ENCODE measurements at places on chromosomes 2 and 18.

- no peak for DNase-seq
These were observed 11.0 kb downstream of the TANK start for GRCh38 chr2:161170958-161171932.

DNA sequence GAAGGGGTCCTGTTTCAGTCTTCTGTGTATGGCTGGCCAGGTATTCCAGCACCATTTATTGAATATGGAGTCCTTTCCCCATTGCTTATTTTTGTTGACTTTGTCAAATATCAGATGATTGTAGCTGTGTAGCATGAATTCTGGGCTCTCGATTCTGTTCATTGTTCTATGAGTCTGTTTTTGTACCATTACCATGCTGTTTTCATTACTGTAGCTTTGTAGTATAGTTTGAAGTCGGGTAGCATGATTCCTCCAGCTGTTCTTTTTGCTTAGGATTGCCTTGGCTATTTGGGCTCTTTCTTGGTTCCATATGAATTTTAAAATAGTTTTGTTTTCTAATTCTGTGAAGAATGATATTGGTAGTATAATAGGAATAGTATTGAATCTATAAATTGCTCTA, 6.0 kb downstream of the SH3YL1 start:
- no peak for DNase-seq

DNA sequence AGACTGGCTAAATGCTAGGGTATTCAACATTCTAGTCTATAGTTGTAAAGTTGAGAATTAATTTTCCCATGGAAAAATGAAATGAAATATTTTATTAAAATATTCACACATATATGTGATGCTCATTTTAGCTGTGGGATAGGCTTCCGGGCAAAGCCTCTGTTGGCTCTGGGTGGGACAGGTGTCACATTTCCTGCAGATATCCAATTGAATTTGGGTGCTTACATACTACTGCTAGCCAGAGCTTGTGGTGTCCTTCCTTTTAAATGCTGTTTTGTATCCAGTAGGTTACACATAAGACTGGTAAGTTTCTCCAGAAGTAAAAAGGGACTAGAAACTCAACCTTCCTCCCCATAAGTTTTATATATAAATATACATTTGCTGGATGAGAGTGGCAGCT, 73.8 kb downstream of the RPRM start:
- no peak for DNase-seq

GRCh38 chr2:96913398-96914202, 43.7 kb upstream of the SEMA4C start:
- DNase-seq = no peak

DNA sequence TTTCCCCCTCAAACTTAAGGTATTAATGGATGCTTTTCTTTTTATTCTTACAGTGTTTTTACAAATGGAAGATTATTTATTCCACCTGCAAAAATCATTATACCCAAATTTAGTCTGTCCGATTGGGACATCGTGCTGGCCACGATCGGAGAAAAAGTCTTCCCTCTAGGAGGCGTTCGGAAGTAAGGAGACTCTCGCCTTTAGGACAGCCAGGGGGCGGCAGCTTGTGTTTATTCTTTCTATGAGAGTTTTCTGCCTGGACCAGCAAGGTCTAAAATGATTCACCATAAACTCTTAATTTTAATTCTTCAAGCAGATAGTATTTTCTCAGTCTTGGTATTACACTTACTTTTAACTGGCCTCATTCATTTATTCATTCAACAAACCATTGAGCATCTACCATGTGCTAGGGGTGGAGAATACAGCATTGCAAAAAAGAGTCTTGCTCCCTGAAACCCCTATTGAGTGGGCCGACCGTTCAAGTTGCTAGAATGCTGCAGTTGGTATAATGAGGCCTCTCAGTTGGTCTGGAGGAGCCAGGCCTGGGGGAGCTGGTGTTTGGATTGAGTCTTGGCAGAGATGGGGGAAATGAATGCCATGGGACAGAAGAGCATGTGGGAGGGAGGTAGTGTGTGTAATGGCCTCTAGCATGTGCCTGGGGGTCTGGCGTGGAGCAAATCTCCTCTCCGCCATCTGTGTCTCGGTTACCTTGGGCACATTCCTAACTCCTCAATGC, 38.7 kb downstream of the DCDC2C start:
- DNase-seq = no peak

GRCh38 chr2:53751728-53752127, 15.9 kb upstream of the CHAC2 start:
- DNase-seq = no peak

- no peak for DNase-seq
These were observed 423.3 kb downstream of the MTX2 start for GRCh38 chr2:176692533-176692932.

- no peak for DNase-seq
These were observed 52.0 kb downstream of the RASGRP3 start for GRCh38 chr2:33528441-33528950.

DNA sequence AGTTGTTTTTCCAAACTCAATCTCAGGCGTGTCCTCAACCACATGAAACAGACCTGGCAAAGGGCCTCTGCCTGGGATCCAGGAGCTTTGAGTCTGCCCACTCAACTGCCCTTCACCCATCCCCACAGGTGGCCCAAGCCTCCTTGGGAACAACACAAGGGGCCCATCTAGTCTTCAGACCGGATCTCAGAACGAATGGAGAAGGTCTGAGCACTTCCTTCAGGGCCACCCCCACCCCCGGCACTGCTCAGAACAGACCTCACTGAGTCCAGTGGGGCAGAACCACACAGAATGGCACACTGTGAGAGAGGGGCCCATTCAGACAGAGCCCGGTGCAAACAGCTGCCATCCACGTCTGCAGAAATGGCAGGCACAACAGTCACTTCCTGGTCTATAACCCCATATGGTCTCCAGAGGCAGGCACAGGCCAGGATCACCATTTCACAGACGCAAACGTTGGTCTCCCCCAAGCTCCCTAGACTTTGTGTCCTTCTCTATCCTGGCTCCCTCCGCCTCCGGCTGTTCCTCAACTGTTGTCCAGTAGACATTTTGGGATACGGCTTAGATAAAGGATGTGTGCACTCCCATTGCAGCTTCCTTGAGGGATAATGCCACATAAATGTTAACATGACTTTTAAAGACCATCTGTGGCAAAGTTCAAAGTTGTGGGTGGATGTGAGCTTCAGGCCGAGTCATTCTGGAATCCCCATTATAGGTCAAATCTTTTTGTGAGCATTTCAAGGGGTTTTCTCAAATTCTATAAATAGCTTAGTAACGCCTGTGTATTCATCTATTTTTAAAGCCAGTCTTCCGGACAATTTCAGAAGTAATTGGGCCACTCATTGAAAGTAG, 149.7 kb downstream of the SMAD7 start:
- no peak for DNase-seq

GRCh38 chr2:21044694-21045371, 960 bp upstream of the APOB start:
- DNase-seq = no peak

- no peak for DNase-seq
These were observed 336.5 kb downstream of the TNS1 start for GRCh38 chr2:217666338-217666737.

GRCh38 chr2:172735582-172736423, at the start of gene RAPGEF4:
TSS of gene RAPGEF4 (plus strand) at chr2:172735845. CDS start at chr2:172735984, 139 bp downstream.
- no peak for DNase-seq

GRCh38 chr18:10900435-10900834, 248.9 kb downstream of the PIEZO2 start:
- DNase-seq = no peak

DNA sequence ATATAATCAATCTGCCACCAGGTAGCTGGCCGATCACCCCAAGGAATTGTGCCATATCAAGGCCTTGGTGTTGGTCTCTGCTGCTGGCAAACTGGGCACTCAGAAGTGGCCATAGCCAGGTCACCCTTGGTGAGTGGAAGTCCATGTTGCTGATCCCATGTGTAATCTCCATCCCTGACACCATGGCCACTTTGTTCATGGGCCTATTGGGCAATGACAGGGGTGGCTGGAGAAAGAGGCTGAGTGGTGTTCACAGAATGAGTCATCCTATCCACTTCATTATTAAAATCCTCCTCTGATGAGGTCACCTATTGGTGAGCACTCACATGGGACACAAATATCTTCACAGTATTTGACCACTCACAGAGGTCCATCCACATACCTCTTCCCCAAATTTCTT, 26.7 kb upstream of the CD226 start:
- DNase-seq = no peak

DNA sequence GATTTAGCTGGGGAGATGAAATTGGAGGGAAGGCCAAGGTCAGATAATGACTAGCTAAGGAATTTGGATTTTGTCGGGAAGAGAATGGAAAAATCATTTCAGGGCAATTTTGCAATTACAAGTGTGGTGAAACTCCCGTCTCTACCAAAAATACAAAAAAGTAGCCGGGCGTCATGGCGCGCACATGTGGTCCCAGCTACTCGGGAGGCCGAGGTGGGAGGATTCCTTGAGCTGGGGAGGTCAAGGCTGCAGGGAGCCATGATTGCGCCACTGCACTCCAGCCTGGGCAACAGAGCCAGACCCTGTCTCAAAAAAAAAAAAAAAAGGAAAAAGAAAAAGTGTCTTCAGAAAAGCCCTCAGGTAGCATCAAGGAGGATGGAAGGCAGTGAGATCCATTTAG, 1.2 kb upstream of the TXNL1 start:
- DNase-seq = no peak

DNA sequence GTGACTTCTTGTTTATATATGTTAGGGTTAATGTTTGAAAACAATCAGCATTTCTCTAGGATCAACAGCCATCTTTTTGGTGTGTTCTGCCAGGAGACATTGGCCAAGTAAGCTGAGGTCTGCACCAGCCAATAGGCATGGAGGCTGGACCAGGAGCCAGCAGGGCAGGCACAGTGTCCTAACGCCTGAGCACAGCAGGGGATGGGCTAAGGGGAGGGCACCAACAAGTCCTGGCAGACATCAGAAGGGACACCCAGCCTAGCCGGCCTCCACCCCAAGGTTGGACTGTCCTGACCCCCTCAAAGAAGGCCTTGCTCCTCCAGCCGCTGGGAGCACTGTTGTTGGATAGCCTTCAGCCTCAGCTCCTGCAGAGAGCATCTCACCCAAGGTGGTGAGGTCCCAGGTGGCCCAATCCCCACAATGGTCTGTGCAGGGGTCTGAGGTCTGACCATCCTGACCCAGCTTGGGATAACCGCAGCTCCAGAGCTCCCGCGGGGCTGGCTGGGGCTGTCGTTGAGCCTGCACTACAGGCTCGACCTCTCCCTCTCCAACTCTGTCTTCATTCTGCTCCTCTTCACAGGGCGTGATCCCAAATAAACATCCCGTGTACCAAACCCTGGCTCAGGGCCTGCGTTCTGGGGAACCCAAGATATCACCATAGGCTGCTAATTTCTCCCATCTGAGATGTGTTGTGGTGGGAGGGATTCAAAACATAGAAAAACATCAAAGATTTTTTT, 8.1 kb downstream of the TEX44 start:
- no peak for DNase-seq

- DNase-seq = no peak
These were observed 49.0 kb downstream of the CDK15 start for GRCh38 chr2:201855356-201855755.

GRCh38 chr2:42186945-42187632, 17.9 kb downstream of the EML4 start:
- DNase-seq = no peak

- no peak for DNase-seq
These were observed 91.3 kb downstream of the TLK1 start for GRCh38 chr2:171069286-171069956.

- no peak for DNase-seq
These were observed 75.2 kb downstream of the RIT2 start for GRCh38 chr18:43040281-43040680.

DNA sequence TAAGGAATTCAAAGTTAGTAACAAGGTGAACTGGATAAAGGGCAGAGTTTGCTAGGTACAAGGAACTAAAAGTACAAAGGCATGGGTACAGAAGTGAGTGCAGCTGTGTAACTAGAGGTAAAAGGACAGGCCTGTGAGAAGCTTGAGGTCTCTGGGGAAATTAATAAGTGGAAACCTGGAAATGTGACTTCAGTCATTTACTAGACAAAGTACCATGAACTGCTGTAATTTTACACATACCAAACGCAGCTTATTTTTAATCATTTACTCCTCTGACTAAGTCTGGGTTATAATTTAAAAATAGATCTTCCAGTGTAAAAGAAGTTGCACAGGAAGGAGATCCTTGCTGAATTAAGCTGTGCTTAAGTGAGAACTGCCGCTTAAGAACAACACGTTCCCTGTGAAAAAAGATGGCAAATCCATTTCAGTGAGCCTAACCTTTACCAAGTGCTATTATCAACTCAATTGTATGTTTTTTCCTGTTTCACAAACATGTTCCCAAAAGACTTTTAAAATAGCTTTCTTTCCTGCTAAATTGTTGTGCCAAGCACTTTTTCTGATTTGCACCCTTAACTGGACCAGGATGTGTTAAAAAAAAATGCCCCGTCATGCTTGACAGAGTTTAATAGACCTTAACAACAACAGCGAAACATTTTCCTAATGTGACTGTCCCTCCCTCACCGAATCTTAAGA, 44.3 kb downstream of the CALCRL start:
- no peak for DNase-seq

DNA sequence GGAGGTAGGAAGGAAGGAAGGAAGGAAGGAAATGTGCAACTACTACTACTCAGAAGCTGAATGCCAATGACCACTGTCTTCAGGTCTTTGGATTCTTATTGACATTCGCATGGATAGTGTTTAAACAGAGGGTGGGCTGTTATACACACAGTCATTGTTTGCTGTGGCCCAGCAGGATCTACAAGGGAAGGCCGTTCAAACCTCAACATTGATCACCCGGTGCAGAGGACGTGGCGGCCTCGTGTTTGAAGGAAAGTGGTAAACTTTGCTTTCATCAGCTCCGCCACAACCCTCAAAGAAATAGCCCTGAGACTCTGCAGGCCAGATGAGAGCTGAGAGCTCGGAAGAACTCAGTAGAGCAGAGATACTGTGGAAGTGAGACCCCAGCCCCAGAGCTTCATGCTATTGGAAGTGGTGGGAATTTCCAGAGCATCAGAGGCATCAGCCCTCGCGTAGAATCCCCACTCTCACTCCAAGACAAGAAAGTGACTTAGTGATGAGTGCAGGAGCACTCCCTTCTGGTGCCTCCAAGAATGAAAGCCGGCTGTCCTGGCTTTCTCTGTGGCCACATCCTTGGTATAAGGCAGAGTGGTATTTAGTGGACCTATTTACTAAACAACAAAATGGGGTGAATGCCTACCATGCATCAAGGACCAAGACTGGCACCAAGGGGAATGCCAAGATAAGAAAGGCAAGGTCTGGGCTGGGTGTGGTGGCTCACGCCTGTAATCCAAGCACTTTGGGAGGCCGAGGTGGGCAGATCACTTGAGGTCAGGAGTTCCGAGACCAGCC, 10.1 kb upstream of the ROCK2 start:
- no peak for DNase-seq

DNA sequence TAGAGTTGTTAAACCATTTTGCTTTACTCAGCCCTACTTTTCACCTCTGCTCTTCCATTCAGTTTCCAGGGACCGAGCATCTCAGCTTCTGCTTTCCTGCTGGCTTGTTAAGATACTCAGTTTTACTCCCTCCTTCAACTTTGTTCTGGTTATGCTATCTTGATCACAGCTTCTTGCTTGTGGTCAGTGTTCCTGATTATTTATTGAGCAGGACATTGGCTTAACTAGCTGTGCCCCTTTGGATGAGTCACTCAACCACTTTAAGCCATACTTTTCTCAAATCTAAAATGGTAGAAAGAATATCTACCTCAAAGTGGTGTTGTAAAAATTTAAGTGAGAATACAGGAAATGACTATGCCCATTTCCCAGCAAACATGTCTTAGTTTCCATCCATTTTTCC, 124.0 kb downstream of the KYNU start:
- no peak for DNase-seq

All from activated CD4-positive, CD25-positive, alpha-beta regulatory T cell treated with anti-CD3 and anti-CD28 coated beads, Interleukin-2, amount 50 U/mL, for 16 hours (primary cell).